Fibroblast of skin of back (primary cell): ENCODE measurements at places on chromosomes 4 and X.

DNA sequence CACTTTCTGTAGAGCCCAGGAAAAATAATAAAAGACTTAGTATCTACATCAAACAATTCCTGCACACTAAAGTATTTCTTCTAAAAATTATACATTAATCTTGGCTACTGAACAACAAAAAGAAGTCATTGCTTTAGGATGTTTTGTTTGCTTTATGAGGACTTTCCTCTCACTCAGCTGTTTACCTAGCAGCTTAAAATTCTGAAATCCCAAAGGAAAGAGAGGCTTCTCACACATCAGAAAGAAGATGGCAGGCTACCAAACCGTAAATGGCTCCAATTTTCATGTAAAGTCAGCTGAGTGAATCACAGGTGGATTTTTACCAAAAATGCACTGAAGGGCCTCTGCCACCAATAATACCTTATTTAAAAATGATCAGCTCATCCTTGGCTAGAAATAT, 9.0 kb upstream of the TRPC3 start:
- DNase-seq: no peak

GRCh38 chr4:84151574-84151973, 347.5 kb downstream of the NKX6-1 start:
- no peak for DNase-seq

DNA sequence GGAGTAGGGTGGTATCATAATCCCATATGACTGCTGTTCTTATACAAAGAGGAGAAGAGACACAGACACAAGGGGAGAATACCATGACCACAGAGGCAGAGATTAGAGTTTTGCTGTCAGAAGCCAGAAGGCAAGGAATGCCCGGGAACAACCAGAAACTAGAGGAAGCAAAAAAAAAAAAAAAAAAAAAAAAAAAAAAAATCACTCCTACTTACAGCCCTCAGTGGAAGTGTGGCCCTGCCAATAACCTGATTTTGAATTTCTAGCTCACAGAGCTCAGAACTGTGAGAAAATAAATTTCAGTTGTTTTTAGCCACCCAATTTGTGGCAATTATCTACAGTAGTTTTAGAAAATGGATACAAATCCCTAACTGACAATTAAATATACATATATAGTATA, 30.4 kb upstream of the UBE2NL start:
- peak; percentile 6 for DNase-seq

- peak; percentile 62 for DNase-seq
These were observed at the start of gene NAP1L5 for GRCh38 chr4:88697588-88698329. Gene NAP1L5, minus strand, starts transcription at chr4:88697829. Its CDS starts 75 bp downstream, at chr4:88697754.

- DNase-seq: peak; percentile 85
These were observed 6.2 kb upstream of the MAN2B2 start for GRCh38 chr4:6568689-6569332.

DNA sequence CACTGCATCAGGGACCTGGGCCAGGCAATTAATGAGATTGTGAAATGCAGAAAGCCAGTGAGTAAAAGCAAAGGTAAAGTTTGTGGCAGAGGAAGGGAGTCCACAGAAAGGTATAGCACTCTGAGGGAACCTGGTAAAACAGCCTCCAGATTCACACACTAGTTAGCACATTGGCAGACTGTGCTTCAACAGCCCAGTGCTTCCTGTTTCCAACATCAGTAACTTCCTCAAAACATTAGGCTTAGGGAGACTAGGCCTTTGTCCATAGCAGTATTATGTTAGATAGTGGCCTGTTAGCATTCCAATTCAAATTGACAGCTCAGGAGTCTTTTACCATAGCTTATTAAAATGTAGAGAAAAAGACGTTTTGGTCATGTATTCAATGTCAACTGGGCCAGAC, 582.6 kb upstream of the ACTRT1 start:
- DNase-seq: no peak

DNA sequence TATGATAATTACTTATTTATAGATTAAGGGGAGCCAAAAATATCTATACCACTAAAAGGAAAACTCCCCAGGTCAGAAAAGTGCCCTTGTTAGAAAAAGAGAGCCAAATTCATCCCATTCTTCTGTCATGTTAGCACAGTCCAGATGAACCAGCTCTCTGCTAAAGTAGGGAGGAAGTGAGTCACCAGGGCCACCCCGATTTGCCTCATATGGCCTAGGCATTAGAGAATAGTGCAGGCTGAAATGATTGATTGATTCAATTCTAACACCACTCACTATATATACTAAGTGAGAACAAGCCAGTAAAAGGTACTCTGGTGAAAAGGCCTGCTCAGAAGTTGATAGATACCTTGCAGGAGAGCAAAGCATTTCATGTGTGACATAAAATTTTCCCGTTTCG, 94.5 kb downstream of the SRPX start:
- DNase-seq: no peak

DNA sequence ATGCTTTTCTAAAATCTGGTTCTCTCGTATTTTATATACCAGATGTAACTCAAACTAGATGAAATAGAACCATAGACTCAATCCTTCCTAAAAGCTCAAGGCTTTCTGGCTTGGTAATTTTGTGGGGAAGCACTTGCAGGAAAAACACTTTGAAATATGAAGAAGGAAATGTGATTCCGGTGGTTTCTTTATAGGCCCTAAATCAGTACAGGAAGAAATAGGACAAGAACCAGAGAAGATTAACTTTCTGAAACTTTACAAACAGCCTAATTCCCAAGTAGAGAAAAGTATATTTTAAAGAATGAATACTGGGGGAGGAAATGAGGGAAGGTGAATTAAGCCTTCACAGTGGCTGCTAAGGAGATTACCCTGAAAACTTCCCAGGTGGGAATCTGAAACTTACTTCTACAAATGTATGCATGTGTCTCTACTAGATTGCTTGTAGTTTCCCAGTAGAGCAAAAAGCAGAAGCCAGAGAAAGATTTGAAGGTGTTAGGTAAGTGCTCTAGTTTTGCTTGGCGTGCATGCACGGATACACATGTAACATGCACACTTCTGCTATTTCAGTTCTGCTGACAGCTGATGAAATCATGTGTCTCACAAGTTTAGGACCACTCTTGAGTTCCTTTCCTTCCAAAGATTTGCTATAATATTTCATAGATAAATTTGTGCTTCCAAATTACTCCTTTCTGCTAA, 92.1 kb downstream of the AFF1 start:
- DNase-seq: no peak

DNA sequence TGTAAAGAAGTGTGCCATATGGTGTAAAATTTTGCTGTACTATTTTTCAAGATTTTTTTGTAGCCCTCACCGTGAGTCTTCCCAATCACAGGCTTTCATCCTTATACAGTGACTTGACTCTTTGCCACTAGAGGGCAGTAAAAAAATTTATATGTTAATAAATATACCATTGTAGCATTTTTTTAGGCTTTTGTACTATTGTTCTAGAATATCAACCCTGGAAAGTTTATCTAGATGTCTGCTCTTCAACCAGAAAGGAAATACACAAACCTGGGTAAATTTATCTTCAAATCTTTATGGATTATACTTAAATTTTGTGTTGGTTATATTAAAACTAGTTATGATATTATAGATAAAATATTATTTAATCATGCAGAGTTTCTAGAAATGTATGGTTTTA, 235.3 kb downstream of the TENM3 start:
- peak; percentile 48 for DNase-seq

GRCh38 chr4:144709159-144709558, 63.2 kb downstream of the HHIP start:
- DNase-seq: peak; percentile 89

DNA sequence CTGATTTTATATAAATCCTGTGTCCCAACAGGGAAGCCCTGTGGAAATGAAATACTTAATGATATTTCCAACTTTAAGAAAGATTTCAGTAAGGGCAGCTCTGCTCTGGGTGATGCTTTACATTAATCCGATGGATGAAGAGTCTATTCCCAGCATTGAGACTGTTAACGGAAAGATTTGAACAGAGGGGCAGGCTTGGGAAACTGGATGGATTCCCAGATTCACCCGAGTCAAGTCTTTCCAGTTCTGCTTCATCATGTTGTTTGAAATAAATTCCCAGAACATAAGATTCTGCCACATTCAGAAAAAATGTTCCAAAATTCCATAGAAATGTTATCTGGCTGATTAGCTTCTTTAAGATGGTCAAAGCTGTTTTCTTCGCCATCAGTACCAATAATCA, 246.0 kb downstream of the FBXW7 start:
- no peak for DNase-seq

DNA sequence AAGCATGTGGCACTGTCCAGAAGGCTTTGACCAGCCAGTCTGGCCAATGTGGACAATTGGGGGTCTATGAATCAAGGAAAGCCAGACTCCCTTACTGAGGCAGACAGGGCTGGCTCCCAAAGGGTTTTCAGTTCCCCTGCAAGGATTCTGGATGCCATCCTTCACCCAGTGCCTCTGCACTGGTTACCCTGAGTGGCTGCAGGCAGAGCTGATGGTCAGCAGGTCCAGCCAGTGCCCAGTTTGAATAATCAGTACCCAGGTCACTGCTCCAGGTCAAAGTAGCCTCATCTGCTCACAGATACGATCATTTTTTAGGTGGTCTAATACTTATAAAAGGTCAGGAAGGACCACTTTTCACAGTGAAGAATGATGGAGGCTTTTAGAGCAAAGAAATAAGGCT, 52.2 kb upstream of the MAMLD1 start:
- DNase-seq: no peak

GRCh38 chrX:155923200-155923599, 42.1 kb downstream of the VAMP7 start:
- DNase-seq: no peak

- no peak for DNase-seq
These were observed 18.1 kb downstream of the PPP1R2C start for GRCh38 chrX:42759881-42760280.

- peak; percentile 25 for DNase-seq
These were observed 3.0 kb downstream of the STARD8 start for GRCh38 chrX:68650491-68650890.

GRCh38 chrX:55326985-55327384, 62.3 kb upstream of the PAGE3 start:
- no peak for DNase-seq

DNA sequence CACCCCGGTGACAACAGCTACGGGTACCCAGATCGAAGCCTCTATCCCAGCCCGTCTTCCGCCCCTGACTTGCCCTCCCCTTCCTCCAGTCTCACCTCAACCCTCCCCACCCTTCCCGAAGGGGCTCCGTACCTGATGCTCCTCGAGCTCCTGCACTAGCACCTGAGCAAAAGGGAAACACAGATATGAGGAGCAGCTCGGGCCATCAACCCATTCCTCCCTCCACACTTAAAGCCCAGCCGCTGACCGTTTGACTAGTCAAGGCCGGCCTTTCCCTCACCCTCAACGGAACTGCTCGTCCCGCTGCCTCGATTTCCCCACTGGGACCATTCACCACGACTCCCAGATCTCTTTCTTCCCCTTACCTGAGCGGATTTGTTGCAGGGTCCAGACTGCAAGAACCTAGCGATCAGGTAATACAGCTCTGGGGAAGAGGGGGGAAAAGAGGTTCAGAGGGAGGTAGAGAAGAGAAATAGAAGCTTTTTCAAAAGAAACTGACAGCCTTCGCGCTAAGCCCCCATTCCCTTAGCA, 731 bp downstream of the BRWD3 start:
- DNase-seq: peak; percentile 8

DNA sequence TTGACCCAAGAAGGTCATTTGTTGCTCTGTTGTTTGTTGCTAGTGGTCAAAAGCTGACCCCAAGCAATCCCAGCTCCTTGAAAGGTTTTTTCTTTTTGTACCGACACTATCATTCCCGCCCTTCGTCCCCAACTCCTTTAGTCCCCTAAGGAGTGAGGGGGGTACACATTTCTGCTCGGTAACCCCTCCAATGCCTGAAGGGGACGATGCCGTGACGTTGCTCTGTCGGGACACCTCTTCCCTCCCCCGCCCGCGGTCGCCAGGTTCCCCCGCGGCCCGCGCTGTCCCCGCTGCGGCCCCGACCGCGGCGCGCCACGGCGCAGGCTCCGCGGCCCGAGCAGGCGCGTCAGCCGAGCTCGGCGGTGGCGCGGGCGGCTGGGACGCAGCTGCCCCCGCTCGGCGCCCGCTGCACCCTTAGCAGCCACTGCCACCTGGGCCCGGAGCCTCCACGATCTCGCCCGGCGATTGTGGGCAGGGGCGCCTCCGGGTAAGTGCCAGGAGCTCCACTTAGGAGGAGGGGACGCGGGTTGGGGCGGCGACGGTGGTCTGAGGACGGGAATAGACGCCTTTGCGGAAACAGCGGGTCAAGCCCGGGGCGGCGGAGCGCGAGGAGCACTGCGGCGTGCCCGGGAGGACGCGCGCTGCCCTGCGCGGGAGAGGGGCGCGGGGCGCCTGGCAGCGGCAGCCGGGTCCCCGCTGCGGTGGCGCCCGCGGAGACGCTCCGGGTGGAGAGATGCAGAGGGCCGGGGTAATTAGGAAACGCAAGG, at the start of gene GLRB:
TSS of gene GLRB (plus strand) at position 340 of the 767 bp plus-strand sequence. CDS start 1,875 bp downstream, outside the sequence.
- peak; percentile 48 for DNase-seq

GRCh38 chr4:105140684-105141490, 5.8 kb upstream of the TET2 start:
- DNase-seq: peak; percentile 35

GRCh38 chrX:153984351-153985178, 12.0 kb downstream of the TMEM187 start:
- DNase-seq: no peak

DNA sequence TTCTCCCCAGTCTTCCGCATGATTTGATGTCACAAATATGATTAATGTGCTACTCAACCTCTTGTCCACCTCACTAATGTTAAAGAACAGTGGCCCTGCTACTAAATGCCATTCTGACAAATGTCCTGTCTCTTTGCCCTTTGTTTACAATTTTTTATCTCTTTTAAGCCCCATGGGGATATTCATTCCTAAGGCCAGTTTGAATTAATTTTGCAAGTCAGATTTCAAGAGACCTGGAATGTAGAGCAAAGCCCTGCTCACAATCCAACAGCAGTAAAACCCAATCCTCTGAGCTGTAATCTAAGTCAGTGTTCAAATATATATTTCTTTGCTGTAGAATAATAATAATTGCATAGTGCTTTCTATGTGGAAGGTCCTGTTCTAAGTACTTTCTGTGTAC, 81.2 kb downstream of the LDB2 start:
- peak; percentile 29 for DNase-seq

DNA sequence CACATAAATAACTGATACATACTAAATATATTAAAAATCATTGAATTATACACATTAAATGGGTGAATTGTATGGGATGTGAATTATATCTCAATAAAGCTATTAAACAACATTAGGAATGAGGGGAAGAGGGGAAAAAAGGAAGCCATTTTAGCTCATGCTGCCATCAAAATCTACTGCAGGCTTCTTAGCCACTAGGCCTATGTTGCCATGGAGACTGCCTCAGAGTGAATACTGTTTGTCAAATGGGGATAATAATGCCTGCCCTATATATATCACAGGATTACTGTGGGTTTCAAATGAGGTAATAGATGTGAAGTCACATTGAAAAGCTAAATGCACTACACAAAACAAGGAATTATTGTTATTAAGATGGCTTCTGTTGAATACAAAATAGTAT, 21.2 kb downstream of the TMEM255A start:
- no peak for DNase-seq

- no peak for DNase-seq
These were observed 63.5 kb downstream of the TMEM156 start for GRCh38 chr4:38968668-38969067.
